Stimulated activated CD8-positive, alpha-beta memory T cell treated with anti-CD3 and anti-CD28 coated beads, Interleukin-12 subunit alpha, Interleukin-12 subunit beta, amount 100 ng/mL, for 1 hour (primary cell): ENCODE measurements at places on chromosomes 3 and 15.

DNA sequence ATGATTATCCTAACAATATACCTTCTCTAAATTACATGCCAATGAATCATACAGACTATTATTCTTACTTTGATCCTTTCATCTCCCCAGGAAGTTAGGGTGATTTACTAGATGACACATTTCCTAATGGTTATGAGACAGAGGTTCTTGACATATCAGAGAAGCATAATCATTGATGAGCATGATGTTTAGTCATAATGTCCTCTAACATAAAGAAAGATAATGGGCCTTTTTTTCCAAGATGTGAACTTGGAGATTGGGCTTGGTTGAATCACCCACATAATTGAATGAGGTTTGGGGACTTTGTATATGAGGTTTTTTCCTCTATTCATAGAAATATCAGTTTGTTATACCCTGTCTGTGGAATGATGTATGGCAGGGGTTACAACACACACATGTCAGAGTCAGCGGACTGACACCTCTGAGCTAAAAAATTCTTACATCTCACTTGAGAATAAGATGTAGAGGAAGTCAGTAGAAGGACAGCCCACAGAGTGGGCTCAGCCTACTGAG is 69.7 kb upstream of the DCBLD2 start:
- DNase-seq, result no peak

DNA sequence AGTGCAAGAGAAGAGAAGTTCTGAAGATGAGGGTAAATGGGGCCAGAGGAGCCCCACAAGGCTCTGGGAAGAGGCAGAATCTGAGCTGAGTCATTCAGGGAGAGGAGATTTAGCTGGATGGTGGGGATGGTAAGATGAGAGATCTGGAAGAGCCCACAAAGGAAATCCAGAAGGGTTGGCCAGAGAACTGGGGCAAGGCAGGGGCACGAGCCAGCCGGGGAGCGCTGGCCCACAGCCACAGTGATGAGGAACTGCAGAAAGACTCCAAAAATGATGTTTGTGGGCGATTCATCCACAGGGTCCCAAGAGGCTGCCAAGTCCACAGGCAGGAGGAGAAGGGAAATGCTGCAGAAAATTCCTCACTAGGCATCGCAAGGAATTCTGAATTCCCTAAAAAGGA is 75.9 kb upstream of the ATP2B2 start:
- DNase-seq, result no peak

DNA sequence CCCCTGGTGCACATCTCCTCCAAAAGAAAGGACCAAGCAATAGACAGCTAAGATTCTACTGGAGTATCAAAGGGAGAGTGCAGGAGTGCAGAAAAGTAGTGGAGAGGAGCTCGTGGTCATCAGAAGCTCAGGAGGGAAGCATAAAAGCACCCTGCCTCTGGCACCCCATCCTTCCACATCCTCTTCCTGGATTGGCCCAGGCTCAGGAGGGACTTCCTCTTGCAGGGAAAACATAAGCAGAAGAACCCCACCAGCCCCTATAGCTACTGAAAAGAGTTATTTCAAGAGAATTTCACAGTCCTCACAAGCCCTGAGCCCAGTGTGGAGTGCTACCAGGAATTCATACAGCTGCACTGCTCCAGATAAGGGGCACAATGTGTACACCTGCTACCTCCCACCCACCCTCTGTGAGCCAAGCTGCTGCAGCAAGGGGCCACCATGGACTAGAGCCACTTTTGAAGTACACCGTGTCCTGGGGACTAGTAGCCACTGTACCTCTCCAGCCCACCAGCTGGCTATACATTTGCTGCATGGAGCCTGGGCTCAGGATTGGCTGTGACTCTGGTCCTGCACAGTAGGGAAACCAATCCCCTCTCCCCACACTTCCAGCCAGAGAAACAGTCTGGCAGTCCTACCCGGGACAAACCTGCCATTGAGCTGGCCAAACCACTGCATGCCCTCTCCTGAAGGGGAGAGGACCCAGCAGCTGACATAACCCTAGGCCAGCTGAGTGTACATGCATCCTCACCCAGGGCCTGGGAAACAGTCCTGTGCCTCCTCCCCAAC is 43.0 kb downstream of the CD200R1 start:
- DNase-seq, result no peak

DNA sequence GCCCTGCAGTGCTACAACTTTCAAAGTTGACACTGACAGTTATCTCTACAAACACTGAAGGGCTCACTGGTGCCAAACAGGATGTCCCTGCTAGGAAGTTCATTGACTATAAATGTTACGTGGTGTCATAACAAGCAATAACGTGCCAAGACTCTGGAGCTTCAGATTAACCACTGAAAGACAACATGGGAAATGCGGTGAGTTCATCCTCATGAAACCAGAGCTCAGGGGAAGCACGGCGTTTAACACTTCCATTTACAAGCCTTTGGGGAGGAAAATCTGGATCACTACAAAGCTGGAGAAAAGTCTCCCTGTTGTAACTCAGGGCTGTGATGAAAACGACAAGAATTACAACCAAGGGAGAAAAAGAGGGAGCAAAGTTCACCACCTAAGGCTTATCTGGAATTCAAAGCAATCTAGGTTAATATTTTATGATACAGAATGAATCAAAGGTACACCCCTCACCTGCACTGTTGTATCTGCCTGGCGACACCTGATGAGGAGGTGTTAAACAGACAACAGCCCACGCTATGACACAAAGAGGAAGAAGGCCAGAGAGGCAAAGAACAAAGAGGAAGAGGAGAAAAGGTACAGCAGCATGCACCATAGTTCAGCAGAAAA is 27.0 kb downstream of the SHQ1 start:
- no peak for DNase-seq

DNA sequence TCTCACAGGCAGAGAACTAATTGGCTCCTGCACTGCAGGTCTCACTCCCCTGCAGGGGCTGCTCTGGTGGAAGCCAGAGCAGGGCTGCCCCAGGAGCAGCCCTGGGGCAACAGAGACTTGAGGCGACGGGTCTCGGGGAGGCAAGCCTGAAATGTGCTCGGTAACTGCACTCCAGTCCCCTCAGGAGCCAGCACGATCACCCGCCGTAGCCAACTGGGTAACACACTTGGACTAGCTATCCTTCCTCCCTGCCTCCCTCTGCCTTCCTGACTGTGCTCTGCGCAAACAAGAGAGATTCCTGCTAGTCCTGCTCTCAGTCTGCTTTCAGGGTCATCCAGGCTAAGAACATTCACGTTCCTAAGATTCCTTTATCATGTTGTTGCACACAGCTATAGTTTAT is 140.7 kb upstream of the NSMCE3 start:
- DNase-seq, result no peak

GRCh38 chr3:18512007-18512406 is 86.9 kb upstream of the SATB1 start:
- DNase-seq, result no peak

- no peak for DNase-seq
Observed at GRCh38 chr3:158260392-158260791, 150.5 kb downstream of the RSRC1 start.

GRCh38 chr3:37864904-37865303 is 3.2 kb downstream of the CTDSPL start:
- no peak for DNase-seq

- DNase-seq, result no peak
Observed at GRCh38 chr3:38088126-38089078, 48.5 kb downstream of the ACAA1 start.
